ENCODE measurements at places on chromosomes 11 and 22.

DNA sequence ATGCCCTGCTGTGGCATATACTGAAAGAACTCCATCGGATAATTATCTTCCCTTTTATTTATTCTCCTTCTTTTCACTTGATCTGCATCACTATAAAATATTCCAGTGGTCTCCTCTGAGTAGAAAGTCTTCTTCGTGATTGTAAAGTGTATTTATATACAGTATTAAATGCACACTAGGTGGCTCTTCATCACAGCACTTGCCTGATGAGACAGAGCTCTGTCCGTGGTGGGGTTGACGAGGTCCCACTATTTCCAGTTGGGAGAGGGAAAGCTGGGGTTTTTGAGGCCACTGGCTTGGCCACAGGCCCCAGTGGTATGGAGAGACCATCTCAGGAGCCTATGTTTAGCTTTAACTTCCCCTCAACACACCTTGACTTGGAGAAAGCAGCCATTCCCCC is 31.6 kb upstream of the ZBTB16 start:
- DNase-seq: no peak

- no peak for DNase-seq
Measured at GRCh38 chr11:113591117-113591516, 115.0 kb downstream of the TMPRSS5 start.

GRCh38 chr11:10497371-10498021 is 42.4 kb downstream of the AMPD3 start:
- DNase-seq: no peak

DNA sequence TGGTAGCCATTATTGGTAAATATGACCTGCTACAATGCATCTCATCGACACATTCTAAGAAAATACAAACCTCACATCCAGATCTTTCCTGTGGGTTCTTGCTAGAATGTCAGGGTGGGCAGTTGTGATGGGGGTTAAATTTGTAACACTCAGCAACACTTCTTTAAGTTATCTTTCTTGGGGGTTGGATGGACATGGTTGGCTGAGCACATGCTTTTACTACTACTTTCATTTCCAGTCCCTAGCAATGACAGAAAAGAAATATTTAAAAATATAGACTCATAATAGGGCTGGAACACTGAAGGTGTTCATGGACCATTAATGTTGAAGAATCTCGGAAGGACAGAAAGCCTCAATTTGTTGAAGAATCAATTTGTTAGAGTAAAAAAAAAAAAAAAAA is 57.6 kb downstream of the APOL3 start:
- DNase-seq: no peak

DNA sequence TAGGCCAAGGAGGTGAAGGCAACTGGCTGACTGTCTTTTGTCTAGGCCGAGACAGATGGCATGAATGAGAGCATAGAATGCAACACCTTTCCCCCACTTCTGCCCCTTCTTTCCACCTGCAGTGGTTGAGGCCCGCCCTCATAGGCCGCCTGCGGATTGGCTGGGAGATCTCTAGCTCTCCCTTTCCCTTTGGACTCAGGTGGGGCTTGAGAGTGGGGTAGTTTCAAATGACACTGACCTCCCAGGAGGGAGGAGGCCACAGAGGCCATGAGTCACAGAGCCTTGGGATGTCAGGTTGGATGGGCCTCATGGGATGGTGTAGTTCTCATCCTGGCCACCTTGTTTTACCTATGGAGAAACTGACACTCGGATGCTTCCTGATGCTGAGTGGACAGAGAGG is 9.1 kb downstream of the MICAL2 start:
- DNase-seq: no peak
